ENCODE measurements at places on chromosomes 3 and 15.

DNA sequence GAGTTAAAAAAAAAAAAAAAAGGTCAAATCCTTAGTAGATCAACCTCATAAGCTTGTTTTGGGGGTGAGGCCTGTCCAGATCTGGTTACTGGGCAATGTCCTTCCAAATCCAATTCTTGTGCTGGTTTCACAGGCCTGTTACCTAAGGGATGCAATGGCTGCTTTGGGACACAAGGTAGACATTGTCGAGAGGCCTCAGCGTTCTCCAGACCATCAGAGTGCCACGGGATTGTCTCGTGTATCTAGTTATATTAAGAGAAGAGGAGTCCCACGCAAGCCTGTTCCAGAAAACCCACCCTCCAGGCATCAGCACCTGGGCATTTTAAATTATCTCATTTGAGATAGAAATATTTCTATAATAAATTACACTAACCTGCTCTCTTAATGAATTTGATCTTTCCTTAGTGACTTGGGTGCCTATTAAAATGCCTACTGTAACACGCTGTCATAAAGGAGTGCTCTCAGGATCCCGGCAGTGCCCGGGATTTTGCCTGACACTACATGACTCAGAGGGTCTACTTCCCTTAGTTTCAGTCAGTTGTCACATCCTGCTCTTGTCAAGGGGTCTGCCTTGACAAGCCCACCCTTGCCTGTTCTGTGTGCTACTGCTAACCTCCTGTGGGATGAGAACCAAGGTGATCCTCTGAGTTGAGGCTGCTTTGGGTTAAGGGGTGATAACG, 116.0 kb downstream of the LIPC start:
- no peak for DNase-seq

- DNase-seq, result peak; percentile 34
Measured at GRCh38 chr3:132343018-132343612, 25.9 kb downstream of the ACP3 start.

GRCh38 chr3:151203051-151203420, at the start of gene GPR171:
TSS of gene GPR171 (minus strand) at chr3:151203216. CDS start at chr3:151199386, 3,830 bp downstream.
- no peak for DNase-seq

GRCh38 chr15:75753145-75753544, 40.5 kb upstream of the CSPG4 start:
- no peak for DNase-seq

DNA sequence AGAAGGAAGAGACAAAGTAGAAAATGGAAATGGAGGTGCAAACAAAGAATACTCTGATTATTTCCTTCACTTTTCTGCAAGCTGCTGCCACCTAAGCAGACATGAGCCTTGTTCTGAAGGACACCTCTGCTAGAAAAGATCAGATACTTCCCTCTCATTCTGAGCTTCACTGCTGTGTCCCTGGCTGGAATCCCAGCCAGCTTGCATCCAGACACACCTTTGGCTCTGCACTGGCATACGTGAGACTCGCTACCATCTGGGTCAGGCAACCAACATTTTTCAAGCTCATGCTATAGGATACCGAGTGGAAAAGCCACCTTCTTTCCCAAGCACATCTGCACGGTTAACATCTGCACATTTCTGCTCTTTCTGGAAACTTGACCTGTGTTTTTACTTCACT, 166.7 kb upstream of the SUCLG2 start:
- DNase-seq, result no peak

GRCh38 chr3:97656638-97657037, 107.9 kb upstream of the ARL6 start:
- DNase-seq, result no peak

DNA sequence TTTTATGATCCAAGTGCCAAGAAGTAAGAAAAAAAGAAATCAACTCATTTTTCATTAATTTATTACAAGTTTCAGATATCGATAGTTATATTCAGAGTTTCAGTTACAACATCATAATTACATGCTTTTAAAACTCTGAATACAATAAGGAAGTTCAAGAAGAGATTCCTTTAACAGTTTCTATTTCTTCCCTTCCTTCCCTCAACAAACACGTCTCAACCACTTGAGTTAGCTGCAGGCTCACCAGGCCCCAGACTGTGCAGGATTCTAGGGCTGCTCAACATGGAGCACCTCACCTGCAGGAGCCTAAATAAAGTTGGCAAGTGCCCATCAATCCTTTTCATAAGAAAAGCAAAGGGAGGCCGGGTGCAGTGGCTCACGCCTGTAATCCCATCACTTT, 79.2 kb upstream of the FNDC3B start:
- DNase-seq, result no peak

DNA sequence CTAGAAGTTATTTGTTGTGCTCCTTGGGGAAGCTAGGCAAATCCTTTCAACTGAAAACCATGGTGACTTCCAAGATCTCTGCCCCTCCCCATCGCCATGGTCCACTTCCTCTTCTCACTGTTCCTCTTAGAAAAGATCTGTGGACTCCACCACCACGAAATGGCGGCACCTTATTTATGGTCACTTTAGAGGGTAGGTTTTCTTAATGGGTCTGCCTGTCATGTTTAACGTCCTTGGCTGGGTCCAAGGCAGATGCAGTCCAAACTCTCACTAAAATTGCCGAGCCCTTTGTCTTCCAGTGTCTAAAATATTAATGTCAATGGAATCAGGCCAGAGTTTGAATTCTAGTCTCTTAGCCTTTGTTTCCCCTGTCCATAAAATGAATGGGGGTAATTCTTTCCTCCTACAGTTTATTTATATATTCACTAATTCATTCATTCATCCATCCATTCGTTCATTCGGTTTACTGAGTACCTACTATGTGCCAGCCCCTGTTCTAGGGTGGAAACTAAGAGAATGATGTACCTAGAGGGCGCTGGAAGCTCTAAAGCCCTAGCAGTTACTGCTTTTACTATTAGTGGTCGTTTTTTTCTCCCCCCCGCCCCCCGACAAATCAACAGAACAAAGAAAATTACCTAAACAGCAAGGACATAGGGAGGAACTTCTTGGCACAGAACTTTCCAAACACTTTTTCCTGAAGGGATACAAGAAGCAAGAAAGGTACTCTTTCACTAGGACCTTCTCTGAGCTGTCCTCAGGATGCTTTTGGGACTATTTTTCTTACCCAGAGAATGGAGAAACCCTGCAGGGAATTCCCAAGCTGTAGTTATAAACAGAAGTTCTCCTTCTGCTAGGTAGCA, 657 bp downstream of the PATL2 start:
- DNase-seq, result peak; percentile 80

GRCh38 chr3:146187334-146187950, 26.5 kb upstream of the PLOD2 start:
- DNase-seq, result no peak

DNA sequence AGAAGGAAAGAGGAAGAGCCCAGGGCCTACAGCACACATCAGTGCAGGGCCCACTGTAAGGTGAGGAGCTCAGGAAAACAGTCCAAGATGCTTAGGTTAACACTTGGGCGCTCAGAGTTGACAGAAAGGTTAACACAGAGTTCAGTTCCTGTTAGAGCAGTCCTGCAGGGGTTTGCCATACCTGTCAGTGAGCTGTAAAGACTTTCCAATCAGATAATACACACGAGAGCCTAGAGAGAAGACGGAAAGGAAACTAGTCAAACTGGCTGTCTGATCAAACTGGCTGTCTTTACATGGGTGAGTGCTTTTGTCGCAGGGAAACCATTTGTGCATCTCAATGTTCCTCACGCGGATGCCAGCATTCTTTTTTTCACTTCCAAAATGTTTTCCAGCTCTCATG, 61.4 kb upstream of the ARHGEF26 start:
- DNase-seq, result no peak

GRCh38 chr3:126865736-126866135, 117.2 kb upstream of the PLXNA1 start:
- DNase-seq, result no peak

GRCh38 chr3:43191116-43191515, 85.2 kb upstream of the POMGNT2 start:
- no peak for DNase-seq

- no peak for DNase-seq
Measured at GRCh38 chr3:130773366-130773765, 26.7 kb upstream of the PIK3R4 start.

DNA sequence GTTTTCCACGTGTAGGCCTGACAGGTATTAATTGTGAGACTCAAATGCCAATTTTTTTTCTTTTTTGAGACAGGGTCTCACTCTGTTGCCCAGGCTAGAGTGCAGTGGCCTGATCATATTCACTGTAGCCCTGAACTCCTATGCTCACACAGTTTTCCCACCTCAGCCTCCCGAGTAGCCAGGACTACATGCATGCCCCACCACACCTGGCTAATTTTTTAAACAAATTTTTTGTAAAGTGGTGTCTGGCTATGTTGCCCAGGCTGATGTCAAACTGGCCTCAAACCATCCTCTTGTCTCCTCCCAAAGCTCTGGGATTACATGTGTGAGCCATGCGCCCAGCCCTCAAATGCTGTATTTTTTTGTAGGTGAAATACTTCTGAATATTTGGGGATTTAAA, 14.0 kb downstream of the SLC25A36 start:
- no peak for DNase-seq

DNA sequence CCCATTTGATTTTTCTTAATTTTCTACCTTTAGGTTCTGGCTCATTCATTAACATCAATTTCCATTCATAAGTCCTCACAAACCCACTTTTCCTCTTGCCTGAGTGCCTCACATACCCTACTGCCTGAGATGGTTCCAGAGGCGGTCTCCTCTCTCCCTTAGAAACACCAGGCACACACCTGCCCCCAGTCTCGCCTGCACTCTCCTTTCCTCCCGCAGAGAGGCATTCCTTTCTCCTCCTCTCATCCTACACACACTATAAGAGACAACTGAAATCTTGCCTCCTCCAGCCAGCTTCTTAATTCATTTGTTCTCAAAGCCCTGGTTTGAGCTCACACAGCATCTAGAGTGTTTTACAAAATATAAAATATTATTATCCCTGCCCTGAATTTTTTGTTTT, 27.5 kb downstream of the TF start:
- DNase-seq, result no peak

GRCh38 chr3:141486496-141486745, 406 bp upstream of the RASA2 start:
- no peak for DNase-seq

DNA sequence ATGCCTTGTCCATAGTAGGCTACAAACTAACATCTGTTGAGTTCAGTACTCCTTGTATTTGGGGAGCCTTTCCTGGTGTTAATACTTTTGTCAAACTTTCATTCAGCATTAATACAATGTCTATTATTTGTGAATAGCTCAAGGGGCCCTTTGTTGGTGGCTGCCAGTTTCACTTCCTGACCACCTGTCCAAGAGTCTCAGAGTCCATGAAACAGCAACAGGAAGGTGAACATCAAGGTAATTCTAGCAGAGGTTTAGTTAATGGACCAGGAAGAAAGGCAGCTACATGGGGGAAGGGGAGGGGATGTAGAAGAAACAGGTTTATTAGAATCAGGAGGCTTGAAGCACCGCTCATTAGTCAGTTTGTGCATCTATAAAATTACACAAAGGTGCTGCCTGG, 386.9 kb downstream of the PDCD6IP start:
- DNase-seq, result no peak

GRCh38 chr3:185729337-185730055, 95.3 kb downstream of the IGF2BP2 start:
- DNase-seq, result no peak

DNA sequence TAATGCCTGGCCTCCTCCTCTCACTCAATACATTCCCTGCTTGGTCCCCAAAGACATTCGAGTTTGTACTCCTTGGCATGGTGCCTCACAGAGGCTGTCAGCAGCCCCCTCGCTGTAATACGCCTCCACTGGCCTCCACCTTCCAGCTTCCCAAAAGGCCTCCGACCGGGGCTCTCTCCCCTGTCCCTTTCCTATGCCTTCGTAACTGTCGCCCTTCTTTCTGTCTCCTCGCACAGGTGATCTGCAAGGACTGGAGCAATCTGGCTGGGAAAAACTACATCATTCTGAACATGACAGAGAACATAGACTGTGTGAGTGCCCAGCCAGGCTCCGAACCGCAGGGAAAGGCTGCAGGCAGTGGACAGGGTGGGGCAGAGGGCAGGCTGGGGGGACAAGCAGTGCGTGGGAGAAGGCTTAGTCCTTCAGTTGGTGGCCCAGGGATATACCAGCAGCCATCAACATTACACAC, 10.7 kb upstream of the ABTB1 start:
- no peak for DNase-seq

DNA sequence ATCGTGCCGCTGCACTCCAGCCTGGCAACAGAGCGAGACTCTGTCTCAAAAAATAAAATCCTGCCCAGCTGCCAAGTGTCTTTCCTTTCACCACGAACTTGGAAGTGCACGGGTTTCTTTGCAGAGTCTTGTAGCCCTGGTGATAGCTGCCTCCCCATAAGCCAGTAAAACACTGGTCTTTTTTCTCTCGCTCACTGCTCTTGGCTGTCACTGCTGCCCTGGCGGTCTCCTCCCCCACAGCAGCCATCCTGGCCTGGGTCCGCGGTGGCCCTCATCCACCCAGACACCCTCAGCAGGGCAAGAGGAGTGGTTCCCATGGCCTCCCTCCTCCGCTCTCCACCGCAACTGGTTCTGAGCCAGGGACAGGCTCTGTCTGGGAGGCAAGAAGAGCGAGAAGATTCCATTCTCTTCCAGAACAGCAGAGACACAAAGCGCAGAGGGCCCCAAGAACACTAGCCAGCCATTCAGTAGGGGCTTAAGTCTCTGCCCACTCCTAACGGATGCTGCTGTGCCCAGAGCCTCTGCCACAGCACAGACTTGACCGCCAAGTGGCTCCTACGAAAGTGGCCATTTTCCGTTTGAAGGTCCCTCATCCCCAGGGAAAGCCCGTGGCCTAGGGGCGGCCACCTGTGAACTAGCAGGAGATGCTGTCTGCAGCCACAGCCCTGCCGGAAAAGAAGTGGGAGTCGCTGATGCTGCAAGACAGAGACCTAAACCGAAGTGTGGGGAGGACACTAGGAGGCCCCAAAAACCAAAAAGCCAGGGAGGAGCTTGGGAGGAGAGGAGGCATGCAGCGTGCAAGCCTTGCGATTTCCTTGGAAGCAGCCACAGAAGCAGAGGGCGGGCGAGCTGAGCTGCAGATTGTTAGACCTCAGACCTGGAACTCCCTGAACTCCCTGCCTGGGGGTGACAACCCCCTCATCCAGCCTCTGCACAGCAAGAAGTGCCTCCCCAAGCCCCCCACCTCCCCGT, 44.1 kb downstream of the KLHL25 start:
- DNase-seq, result peak; percentile 38

DNA sequence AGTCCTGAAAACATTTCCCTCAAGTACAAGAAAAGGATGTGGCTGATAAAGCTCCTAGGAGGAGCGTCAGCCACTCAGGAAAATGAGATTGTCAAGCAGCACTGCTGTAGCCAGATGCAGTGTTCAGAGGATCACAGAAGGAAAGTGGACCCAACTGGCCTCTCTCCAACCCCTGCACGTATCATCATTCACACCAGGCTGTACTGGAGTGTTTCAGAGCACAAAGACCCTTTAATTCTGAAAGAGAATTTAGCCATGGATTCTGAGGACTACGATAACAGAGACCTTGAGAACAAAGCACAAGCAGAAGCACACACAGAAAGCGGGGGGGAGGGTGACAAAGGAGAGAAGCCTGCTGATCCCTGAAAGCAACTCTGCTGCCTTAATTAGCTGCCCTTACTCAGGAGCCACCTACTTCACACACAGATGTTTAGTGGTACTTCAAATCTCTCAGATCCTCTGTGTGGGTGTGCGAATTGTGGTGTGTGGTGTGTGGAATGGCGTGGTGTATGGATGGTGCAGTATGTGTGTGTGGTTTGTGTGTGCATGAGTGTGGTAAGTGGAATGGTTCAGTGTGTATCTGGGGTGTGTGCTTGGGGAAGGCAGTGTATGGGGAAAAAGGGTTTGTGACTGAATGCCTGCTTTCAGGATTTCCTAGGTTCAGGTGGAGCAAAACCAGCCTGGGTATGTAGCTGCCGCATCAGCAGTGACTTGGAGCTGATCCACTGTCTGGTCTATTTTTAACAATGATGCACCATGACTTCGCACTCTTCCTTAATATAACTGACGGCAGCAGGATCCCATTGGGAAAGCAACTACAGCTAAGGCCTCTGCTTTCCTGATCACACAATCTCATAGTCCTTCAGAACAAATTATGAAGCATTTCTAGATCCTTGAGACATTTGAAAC, 192.5 kb downstream of the RSL24D1 start:
- no peak for DNase-seq
